ENCODE measurements at places on chromosomes 13 and 19.

DNA sequence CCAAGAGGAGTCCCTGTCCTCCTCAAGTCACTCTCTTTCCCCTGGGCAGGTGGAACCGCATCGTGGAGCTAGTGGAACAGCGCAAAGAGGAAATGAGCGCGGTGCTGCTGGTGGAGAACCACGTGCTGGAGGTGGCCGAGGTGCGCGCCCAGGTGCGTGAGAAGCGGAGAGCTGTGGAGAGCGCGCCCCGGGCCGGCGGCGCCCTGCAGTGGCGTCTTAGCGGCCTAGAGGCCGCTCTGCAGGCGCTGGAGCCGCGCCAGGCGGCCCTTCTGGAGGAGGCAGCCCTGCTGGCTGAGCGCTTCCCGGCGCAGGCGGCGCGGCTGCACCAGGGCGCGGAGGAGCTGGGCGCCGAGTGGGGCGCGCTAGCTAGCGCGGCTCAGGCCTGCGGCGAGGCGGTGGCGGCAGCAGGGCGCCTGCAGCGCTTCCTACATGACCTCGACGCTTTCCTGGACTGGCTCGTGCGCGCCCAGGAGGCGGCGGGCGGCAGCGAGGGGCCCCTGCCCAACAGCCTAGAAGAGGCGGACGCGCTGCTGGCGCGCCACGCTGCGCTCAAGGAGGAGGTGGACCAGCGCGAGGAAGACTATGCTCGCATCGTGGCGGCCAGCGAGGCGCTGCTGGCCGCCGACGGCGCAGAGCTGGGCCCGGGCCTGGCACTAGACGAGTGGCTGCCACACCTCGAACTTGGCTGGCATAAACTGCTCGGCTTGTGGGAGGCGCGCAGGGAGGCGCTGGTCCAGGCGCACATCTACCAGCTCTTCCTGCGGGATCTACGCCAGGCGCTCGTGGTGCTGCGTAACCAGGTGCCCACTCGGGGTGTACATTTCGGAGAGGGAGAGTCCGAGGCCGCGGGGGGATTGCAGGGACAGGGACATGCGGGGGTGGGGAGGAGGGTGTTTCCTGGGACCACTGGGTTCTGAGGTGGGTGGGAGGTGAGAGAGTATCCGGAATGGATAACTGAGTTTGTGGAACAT is 52.8 kb downstream of the SPTBN4 start:
- no peak for DNase-seq

DNA sequence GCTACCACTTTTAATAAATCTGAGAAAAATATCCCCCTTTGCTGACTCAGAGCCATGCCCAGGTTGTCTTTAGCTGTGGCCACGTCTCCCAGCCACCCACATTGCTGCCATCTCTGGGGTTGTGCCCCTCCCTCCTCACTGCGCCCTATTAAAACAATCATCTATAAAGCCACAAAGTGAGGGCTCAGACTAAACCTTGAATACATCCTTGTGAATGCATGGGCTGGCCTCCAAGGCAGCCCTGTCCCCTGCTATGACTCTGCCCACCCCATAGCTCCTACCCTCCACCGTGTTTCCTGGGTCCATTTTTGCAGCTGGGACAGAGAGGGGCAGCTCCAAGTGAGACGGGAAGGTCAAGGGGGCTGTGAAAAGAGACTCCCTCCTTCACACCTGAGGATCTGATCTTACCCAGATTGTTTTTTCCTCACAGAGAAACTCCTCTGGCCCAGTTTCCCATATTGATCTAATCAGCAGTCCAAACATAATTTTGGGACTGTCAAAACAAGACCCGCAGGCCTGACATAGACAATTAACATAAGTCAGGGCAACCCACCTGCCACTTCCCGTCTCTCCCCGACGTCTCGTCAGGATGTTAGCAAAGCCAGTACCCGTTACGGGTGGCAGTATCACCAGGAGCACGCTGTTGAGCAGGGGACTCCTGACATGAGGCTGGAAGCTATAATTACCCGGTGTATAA is 199.0 kb downstream of the KATNAL1 start:
- no peak for DNase-seq

- DNase-seq, result no peak
These were observed 6.9 kb downstream of the ARHGEF7 start for GRCh38 chr13:111122056-111122455.

- DNase-seq, result peak; percentile 23
These were observed 27.5 kb upstream of the KATNAL1 start for GRCh38 chr13:30334663-30335386.

DNA sequence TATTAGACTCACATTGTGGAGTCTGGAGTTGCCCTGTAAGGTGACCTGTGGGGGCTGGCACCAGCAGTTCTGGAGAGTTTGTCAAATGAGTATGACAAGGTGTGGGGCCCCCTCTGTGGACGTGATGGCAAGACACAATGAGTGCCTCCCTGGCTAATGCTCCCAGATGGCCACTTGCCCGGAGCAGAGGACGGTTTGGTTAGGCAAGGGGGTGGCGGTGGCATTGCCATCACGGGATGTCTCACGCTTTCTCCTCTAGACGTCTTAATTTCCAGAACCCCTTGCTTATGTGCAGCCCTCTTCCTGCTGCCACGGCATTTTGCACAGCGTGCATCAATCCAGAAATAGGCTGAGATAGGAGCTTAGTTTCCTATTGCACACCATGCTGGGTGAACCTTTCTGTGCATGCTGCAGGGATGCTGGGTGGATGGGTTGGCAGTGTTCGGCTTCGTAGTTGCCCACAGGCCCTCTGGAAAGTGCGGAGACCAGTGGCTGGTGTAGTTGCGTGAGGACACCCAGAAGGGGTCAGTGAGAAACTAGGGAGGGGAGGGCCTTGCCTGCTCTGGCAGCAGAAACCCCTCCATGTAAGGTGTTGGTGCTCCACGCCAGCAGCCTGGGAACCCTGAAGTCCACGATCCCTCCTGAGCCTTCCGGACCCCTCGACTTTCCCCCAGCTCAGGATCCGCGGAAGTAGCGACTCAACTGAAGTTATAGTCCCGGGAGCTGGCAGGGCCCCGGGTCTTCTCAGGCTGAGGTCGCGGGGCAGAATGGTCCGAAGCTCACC is 18.1 kb upstream of the LRP3 start:
- peak; percentile 23 for DNase-seq

DNA sequence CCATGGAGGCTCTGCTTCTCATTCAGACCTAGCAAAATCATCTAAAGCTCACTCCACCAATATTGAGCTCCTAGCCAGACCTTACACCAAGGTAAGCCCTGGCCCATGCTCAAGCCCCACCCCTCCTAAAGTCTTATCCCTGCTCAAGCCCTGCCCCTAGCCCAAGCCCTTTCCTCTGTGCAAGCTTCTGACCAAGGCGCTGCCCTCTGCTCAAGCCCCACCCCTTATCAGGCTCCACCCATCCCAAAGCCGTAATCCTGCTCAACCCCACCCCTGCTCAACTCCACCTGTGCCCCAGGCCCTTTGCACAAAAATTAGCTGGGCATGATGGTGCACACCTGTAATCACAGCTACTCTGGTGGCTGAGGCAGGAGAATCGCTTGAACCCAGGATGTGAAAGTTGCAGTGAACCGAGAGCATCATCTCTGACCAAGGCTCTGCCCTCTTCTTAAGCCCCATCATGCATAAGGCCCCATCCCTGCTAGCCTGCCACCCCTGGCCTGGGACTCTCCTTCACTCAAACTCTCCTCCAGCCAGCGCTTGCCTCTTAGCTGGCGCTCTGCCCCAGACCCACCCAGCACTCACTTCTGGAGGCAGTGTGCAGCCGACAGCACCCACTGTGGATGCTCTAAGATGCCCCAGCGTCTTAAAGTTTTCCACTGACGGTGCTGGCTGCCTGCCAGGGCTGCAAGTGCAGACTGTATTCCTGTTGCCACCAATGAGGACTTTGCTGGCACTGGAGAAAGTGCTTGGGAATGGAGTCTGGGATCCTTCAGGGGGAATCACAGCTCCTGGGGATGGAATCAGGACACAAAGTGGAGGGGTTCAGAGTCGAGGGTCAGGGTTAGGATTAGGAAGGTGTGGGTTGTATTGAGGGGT is 16.5 kb downstream of the KLK4 start:
- DNase-seq, result no peak

- DNase-seq, result no peak
These were observed 590.0 kb downstream of the DCT start for GRCh38 chr13:93889430-93889951.

DNA sequence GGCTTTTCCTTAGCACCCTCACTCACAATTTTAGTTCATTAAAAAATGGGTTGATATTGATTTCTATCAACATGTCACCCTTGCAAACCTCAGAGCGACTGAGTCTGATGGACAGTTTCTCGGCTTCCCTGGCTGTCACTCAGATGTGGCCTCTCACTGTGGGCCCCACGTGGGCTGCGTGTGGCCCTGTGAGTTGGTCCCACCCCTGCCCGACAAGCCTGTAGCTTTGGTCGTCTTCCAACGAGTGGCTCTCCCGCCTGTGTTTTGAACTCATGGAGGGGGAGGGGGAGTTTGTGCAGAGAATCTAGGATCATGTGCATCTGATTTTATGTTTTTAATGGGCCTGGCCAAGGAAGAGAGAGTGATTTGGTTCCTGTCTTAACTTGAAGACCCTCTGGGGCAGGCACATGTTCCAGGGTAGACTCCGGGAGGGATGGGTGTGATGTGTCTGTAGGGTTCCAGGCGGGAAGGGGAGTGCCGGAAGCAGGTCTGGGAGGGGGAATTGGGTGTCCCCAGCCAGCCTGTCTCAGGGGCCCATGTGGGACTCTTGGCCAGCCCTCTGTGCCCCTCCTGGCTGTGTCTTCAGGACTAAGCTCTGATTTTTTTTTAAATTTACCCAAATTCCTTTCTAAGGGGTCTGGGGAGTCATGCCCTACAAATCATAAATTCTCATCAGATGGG is 18.9 kb downstream of the ATP11A start:
- no peak for DNase-seq

DNA sequence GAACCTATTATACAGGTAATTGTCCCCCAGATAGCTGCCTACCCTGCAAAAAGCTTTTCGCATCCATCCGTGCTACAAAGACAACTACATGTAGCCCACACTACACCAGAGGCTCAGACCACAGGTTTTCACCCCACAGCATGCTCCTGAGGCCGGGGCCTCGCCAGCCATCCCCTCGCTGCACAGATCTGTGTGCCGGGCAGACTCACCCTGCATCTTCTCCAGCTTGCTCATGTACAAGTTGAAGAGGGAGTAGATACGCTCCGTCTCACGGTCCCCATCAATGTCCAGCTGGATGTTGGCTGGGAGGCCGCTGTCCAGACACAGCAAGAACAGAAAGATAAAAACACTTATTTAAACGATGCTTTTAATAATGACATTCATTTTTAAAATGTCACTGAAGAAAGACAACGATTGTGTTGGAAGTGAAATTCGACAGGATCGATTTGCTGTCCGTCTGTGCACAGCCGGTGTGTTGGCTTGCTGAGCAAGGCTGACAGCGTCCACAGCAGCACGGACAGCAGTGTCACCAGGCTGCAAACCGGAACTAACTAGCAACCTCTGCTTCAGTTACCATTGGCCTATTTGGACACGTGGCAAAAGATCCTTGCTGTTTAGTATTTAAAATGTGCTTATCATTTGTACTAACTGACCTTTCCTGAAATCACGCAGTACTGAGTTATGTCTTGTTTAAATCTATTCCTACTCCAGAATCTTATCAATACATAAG is 18.6 kb upstream of the C13orf46 start:
- no peak for DNase-seq

DNA sequence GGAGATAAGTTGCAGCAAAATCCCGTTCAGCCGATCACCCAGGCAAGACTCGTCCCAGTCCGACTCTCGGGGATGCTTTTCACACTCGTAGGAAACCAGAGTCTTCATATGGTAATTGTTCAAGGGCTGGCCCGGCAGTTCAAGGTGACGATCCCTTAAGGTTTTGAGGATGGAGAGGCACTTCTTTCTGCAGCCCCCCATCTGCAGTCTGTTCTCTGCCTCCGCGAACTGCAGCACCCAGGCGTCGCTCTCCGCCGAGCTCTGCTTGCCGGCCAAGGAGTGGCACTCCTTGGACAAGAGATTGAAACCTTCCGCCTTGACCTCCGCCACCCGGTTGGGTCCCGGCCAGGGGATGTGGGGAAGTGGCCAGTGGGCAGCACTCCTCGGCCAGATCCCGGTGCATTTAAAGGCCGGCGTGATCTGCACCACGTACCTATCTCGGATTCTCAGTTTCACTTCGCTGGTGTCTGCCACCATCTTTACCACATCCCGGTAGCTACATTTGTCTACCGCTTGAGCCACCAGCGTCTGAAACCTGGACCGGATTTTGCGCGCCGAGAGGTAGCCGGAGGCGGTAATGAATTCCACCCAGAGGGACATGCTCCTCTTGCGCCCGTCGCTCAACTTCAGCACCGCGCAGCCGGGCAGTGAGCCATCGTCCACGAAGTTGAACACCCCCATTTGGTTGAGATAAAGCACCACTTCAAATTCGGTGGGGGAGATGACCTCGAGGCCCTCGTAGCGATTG is 1.1 kb downstream of the MAB21L1 start:
- no peak for DNase-seq

DNA sequence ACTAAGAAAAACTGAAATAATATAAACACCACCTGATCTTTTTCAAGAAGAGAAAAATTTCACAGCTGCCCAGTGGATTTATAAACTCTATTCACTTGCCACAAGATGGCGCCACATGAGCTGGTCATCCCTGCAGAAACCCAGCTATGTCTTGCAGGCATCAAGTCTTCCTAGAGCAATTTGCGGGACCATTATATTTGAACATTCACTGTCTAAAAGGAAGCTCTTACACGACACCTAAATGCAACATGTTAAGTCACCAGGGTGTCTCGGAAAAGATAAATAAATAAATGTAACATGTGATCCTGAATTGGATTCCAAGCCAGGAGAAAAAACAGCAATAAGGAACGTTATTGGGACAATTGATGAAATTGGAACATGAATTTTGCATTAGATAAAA is 20.3 kb upstream of the AKT2 start:
- peak; percentile 79 for DNase-seq

DNA sequence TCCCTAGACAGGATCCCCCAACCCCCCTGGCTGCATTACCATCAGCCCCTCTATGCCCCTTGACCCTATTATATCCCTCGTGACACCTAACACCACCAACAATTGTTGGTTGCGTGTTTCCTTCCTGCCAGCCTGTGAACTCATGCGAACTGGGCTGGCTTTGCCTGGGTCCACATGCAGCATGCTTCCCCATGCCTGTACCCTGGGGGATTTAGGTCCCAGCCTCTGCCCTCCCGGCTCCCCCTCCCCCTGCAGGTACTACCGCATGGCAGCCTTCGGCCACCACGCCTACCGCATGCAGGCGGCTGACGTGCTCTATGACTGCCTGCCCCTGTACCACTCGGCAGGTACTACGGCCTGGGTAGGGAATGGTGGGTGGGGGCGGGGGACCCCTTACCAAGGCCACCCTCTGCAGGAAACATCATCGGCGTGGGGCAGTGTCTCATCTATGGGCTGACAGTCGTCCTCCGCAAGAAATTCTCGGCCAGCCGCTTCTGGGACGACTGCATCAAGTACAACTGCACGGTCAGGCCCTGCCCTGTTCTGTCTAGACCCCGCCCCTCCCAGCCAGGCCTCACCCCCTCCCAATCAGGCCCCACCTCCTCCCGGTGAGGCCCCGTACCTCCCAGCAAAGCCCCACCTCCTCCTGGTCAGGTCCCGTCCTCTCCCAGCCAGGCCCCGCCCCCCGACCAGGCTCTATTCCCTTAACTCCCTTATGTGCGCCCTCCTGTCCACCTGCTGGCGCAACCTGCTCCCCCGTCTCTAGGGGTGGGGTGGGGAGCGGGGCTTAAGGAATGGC is 18.5 kb downstream of the SLC27A1 start:
- DNase-seq, result peak; percentile 60

Data from stimulated activated CD4-positive, alpha-beta T cell treated with anti-CD3 and anti-CD28 coated beads, Interleukin-2, amount 100 ng/mL, for 48 hours (primary cell).